Cardiac septum (tissue), 1 donor: ENCODE measurements at places on chromosomes 13 and 19. TPM values are rescaled to one million over a fixed set of nuclear protein-coding genes. Genes with fewer than 3 reads are reported as not detected.

DNA sequence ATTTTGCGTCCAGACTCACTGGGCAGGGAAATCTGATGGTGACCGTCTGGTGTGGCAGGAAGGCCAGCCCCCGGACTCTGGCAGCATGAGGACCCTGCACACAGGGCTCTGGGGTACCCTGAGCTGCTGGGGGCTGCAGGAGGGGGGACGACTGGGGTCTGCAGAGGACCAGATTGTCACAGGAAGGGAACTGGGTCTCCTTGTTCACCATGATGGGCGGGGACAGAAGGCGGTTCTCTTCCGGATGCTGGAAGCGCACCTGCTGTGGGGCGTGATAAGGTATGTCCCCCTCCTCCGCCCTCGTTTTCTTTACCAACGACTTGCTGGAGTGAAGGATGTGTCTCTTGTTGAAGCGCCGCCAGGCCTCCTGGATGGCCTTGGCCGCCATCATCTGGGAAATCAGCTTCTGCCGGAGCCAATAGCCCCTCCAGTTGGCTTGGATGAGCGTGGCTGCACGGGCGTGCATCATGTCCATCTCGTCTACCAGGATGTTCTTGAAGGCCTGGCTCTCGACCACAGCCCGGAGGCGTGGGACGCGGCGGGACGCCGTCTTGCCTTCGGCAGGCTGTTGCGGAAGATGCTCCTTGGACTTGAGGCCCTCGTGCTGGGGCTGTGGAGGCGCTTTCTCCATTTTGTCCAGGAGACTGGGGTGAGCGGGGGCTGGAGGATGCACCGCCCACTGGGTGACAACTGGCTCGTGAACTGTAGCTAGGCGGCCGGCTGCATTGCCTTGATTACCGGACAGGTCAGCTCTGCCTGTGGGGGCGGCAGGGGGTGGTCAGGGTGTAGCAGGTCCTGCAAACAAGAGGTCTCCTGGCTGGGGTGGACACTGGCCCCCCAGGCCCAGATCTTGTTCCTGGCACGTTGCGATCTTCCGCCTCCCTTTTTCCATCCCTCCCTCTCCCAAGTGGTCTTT is 7.2 kb downstream of the IQCN start:
- no peak for DNase-seq

GRCh38 chr13:48656608-48657007 is 2.9 kb downstream of the CYSLTR2 start:
- DNase-seq: no peak

DNA sequence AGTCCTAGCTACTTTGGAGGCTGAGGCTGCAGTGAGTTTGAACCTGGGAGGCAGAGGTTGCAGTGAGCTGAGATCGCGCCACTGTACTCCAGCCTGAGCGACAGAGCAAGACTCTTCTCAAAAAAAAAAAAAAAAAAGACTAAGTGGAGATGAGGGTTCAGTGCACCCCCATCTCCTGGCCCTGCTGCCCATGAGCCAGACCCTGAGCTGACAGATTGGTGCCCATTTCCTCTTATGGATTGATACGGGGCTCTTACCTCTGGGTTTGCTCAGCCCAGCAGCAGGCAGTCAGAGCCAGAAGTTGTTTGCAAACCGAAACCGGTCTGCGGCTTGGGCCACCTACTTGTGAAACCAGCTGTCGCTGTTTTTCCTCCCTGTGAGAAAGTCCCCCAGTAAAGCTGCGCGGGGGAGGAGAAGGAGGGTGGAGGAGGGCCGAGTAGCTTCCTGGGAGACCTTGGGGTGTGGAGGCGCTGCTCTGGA is 36.9 kb downstream of the ARRDC2 start:
- peak; percentile 91 for DNase-seq

DNA sequence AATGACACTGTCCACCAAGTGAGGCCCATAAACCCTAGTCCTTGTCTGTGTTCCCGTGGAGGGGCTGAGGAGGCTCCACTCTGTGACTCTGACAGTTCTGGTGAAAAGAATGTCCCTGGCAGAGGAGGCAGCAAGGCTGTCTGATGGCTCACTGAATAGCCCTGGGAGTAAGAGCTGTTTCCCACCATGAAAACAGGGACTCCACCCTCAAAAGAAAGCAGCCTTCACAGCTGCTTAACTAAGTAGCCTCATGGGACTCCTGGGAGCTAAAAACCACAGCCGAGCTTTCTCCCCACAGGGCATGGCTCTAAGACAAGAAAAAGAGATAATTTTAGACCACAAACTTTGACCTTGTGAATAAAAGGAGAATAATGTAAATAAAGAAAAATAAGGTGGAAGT is 135.1 kb upstream of the FRY start:
- DNase-seq: no peak

DNA sequence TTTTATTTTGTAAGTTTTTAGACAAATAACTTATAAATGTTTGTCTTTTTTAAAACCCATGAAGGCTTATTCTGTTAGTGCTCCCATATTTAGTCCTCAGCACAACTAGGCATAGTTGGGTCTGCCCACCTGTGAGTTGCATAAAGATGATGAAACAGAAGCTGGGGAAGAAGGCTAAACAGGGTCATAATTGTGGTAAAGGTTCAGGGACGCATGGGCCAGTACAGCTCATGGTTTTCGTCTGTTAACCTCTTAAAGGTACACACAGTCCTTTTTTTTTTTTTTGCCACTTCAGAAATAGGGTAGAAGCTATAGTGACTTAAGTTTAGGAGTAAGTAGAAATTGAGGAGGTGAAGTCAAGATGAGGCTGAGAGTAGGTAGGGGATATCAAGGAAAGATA is 58.3 kb downstream of the TM9SF2 start:
- DNase-seq: no peak

C1QTNF9B gene
- 0.48 TPM for total RNA-seq

ANKRD24 gene
- 1.6 TPM for total RNA-seq

MYH14 gene
- total RNA-seq: 85.4 TPM

GRIN3B gene
- not detected for total RNA-seq

KLK3 gene
- not detected for total RNA-seq

PLD3 gene
- total RNA-seq: 163 TPM

B9D2 gene
- total RNA-seq: 1.9 TPM
